ENCODE measurements at places on chromosomes 4 and X.

DNA sequence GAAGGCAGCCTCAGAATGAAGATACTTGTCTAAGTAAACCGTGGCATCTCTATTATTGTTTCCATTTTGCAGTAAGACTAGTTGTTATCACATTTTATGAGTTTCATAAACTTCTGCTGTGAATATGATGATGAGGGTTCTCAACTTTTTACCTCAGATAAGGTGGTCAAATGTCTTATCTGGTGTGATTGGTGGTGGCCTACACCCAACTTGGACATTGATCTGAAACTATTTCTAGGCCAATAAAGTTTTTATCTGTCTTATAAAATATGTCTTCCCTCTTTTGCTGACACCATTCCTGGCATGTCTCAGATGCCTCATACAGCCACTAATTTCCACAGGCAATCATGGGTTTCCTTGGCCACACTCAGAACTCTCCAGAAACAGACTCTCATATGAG, 480.3 kb upstream of the NR3C2 start:
- no peak for DNase-seq

- DNase-seq, result no peak
Observed at GRCh38 chr4:162535121-162535520, 371.3 kb upstream of the FSTL5 start.

- DNase-seq, result no peak
Observed at GRCh38 chr4:101953949-101954348, 163.4 kb downstream of the BANK1 start.

- DNase-seq, result no peak
Observed at GRCh38 chr4:83370640-83370906, 35.9 kb upstream of the HPSE start.

DNA sequence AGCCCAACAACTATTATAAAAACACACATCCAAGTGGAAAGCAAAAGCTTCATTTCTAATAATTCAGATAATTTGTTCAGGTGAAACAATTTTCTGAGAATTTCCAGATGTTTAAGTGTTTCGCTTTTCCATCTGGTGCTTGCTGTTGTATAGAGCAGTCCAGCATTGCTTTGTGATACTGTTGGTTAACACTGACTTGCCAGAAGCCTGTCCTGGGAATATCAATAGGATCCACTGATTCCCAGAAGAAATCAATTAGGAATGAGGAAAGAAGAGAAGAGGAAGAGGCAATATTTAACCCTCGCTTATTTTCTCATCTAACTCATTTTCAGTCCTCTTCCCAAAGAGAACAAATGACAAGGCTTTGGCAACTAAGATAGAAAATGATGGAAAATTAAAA, 94.9 kb upstream of the DDIT4L start:
- DNase-seq, result no peak

DNA sequence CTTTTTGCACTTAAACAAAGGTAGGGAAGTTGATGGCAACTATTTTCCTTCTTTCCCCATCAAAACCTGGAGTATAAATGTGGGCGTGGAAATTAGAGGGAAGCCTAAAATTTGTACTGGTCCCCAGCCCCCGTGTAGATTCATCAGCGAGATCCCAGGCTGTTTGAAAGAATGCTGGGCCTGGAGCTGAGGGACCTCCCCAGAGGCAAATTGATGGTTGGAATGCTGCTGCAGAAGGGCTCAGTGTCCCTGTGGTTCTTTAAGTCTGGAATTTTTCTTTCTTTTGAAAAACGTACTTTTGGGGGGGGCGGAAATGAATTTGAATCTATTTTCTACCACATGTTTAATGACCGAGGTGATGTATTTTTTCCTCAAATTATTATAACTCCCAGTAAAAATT, 197.2 kb downstream of the CBR4 start:
- DNase-seq, result no peak

DNA sequence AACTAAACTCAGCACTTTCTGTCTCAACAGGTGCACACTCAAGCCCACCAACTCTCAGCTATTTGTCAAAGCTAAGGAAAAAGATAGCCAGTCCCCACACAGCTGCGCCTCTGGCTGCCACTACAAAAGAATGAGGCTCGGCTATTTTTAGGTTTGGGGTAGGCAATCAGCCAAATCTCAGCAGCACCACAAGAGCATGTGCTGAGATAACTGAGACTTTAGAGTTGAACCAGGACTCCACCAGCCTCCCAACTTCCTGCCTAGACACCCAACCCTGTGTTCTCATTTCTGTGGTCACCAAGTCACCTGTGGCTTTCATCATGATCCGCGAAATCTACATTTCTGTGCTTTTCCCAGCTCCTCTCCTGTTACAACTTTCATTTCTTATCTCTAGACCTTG, 28.0 kb downstream of the DMD start:
- DNase-seq, result no peak

GRCh38 chr4:185396724-185397385, at the start of gene ANKRD37:
Gene ANKRD37 (plus strand): TSS chr4:185396841. CDS start chr4:185396924, 83 bp downstream.
- no peak for DNase-seq

- DNase-seq, result no peak
Observed at GRCh38 chr4:7861440-7861881, 78.2 kb downstream of the AFAP1 start.

GRCh38 chrX:110417128-110417527, 58.5 kb downstream of the RTL9 start:
- no peak for DNase-seq

DNA sequence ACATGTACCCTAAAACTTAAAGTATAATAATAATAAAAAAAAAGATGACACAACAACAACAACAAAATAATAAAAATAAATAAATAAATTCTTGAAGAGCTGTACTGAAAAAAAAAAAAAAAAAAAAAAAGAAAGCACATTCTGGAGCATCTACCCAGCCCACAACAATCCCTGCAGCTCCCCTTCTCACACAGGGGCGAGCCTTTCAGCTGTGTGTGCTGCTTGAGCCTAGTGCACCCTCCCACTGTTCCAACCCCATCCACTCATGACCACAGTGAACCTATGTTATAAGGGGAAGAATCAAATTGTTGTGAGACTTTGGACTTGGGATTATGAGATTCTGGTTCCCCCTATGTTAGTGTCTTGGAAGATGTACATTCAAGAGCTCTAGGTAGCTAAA, 161.5 kb upstream of the JADE1 start:
- DNase-seq, result no peak

- DNase-seq, result no peak
Observed at GRCh38 chr4:69775321-69775867, 15.0 kb upstream of the SULT1B1 start.

DNA sequence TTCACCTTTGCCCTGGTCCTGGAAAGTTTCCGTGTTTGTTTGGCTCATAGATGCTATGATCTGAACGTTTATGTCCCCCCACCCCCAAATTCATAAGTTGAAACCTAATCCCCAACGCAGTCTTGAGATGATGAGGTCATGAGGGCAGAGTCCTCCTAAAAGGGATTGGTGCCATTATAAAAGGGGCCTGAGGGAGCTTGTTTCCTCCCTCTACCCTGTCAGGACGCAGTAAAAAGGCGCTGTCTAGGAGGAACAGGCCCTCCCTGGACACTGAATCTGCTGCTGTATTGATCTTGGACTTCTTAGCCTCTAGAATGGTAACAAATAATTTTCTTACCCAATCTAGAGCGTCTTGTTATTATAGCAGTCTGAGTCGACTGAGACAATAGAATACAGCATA, 2190.6 kb upstream of the TENM3 start:
- no peak for DNase-seq

- DNase-seq, result no peak
Observed at GRCh38 chrX:154013614-154014360, 5.9 kb downstream of the IRAK1 start.

DNA sequence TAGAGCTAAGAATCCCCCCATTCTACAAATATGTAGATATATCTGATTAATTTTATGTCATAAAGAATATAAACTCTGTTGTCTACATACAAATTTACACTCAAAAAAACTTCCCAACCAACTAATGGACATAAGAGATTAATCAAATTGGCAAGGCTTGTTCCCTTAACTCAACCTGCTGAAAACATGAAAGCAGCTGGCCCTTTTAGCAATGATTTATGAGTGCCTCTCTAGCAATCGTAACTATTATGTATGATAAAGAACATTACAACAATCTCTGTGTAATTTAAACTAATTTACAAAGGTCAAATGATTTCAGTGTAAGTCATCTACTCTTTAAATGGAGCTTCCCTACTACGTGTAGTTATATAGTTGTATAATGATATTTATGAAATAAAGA, 83.1 kb upstream of the FTHL17 start:
- no peak for DNase-seq

DNA sequence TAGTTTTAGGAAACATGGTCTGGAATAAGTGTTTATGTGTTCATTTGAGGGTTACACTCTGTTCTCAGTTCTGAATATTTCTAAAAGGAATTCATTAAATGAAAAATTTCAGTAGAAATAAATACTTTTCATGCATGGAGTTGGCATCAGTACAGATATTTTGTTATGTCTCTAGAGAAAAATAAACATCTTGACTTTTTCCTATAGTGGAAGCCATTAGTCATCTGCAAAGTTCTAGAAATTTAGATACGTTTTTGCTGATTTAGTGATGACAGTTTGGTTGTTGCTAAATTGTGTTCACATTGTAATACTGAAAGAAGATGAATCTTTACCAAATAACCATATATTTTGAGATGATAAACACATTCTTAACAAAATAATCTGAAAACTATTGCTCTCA, 268.2 kb upstream of the TEX13A start:
- no peak for DNase-seq

DNA sequence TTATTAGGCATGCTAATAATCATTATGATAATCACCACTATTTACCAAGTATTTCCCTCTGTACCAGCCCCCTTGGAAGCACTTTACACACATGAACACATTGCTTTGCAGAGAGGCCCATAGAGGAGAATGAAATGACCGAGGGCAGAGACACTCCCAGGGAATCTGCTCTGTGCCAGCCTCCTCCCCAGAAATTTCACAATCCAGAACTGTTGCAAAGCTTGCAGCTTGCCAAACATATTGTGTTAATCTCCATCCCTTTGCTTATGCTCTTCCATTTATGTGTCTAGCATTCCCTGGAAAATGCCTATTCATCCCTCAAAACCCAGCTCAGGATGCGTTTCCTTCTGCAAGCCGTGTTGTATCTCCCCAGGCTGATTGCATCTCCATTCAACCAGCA, 37.8 kb downstream of the CYTL1 start:
- no peak for DNase-seq

DNA sequence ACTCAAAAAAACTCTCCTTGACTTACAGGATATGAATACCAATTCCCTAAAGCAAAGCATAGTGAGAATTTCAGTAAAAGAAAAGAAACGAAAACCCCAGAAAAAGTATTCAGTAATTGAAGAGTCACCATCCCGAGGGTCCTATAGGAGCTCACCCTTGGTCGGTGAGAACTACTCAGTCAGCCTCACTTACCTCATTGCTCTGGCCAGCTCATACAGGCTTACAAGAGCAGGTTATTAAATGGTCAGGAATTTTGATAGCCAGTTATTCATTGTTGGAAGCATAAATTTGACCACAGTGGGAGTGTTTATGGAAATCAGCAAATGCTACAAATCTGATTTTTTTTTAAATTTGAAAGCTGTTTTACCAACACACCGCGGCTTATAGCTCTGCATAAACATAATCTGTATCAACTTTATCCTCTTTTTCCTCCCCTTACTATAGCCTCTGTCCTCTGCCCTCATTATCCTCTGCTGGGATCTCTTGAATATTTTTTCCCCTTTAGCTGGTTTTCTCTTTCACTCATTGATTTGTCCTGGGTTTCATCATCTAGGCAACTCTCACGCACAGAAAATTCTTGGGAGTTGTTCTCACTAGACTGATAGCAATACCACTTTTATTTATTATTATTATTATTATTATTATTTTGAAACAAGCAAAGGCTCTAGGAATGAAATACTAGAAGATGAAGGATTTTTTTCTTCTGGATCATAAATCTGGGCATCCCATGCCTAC, 11.0 kb upstream of the CXCL2 start:
- no peak for DNase-seq

DNA sequence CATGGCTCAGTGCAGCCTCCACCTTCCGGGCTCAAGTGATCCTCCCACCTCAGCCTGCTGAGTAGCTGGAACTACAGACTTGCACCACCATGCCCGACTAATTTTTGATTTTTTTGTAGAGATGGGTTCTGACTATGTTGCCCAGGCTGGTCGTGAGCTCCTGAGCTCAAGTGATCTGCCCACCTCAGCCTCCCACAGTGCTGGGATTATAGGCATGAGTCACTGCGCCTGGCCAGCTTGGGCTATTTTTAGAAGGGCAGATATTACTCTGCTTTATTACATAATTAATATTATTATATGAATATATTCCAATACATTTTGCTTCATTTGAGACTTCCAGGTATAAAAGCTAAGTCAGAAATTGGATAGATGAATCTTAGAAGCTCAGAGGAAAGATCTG, 143.7 kb upstream of the ANK2 start:
- no peak for DNase-seq

DNA sequence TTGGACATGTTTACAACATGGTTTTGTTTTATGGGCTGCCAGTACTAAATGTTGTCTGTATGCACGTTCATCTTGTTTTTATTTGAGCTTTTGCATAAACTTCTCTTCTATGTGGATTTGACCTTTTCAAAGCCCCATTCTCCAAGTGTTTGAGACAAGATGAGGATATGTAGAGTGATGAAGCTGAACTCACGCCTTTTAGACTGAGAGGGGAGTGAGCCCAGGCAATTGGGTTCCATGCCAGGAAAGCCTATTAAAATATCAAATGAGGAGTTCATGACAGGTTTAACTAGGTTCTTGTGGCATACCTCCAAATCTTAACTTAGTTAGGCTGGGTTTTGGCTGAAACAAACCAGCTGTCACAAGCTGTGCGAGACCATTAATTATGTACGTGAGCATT, 170.4 kb upstream of the LDB2 start:
- DNase-seq, result no peak

DNA sequence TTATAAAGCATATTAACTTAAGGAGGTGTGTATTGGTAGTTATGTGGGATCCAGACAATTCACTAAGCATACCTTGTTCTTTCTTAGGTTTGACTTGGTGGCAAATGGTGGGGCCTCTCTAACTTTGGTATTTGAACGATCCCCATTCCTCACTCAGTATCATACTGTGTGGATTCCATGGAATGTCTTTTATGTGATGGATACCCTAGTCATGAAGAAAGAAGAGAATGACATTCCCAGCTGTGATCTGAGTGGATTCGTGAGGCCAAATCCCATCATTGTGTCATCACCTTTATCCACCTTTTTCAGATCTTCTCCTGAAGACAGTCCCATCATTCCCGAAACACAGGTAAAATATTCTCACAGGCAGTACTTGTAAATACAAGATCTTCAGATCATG, 186.4 kb downstream of the DCTD start:
- no peak for DNase-seq

GRCh38 chrX:45140812-45141211, 59.9 kb downstream of the DIPK2B start:
- no peak for DNase-seq

DNA sequence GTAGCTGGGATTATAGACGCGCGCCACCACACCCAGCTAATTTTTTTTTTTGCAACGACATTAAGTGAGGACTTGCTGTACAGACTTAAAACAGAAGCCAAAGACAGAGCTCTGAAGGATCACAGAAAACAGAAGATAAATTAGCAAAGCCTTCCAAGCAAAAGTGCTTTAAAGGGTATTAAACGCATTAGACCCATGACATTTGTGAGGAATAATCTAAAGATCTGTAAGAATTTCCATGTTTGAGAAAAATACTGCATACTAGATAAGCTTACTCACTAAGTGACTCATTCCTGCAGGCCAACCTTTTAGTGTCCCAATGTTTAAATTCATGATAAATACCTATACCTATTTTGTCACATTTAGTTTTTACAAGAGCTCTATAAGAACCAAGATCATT, 27.4 kb downstream of the SMARCA1 start:
- DNase-seq, result no peak

- no peak for DNase-seq
Observed at GRCh38 chrX:148984238-148984637, 483.8 kb downstream of the AFF2 start.
